ENCODE measurements at places on chromosomes 12 and 14.

DNA sequence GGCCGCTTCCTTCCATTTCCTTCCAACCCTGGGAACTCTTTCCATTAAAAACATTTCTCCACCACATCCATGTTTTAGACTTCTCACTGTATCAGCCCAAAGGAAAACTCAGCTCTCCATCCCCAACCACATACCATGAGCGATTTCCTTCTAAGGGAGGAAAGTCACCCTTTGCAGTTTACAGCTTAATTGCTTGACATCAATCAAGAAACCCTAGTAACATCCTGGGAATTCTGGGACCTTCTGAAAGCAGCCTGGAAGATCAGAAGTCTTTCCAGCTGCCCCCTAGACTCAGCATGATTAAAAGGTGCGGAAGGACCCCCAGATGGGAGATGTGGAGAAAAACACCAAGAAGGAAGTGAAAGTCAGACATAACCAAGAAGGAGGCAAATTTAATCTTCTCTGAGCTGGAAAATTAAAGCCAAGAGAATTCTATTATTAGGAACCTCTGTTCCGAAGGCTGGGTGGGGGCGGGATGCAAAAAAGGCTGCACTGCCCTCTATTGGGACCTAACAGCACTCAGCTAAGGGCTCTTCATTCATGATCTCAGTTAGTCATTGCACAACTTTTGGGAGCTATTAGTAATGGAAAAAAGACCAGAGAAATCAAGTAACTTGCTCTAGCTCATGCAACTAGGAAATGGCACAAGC, 73.3 kb upstream of the PLXNC1 start:
- no peaks in the 10 kb centered on the region for H3K4me1 ChIP-seq
- H3K4me3 ChIP-seq = no peak overlapping the region
- H3K27me3 ChIP-seq = no peaks in the 10 kb centered on the region
- H3K27ac ChIP-seq = no peak overlapping the region

DNA sequence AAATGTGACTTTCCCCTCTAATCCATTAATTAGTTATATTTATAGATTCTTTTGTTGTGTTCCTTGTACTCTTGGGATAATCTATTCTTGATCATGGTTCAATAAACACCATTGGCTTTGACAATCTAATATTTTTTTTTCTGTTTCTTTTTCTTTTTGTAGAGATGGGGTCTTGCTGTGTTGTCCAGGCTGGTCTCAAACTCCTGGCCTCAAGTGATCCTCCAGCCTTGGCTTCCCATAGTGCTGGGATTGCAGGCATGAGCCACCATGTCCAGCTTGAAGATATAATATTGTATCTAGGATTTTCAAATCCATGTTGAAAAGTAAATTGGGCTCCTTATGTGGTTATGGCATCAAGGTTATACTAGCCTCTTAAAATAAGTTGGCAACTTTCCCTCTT, 6.2 kb downstream of the DNAL1 start:
- no peaks in the 10 kb centered on the region for H3K27me3 ChIP-seq
- H3K4me1 ChIP-seq = no peaks in the 10 kb centered on the region
- no peak for DNase-seq
- H3K36me3 ChIP-seq = no peaks in the 10 kb centered on the region
- no peak overlapping the region for H3K27ac ChIP-seq

DNA sequence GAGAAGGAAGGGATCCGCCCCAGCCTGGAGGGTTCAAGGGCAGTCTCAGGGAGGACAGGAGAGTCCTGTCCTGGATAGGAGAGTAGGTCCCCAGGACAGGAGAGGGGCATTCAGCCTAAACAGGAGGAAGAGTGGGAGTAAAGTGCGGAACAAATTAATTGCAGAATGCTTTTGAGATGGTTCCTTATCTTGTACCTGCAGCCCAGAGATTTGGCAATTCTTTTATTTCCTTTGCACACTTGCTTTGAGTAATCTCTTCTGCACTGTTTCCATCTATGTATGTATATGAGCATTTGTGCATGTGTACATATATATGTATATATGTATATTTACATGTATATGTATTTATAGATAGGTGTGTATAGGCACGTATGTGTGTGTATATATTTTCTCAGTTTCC, 22.7 kb downstream of the PLEK2 start:
- H3K4me3 ChIP-seq = no peak overlapping the region
- DNase-seq = no peak
- H3K36me3 ChIP-seq = peaks cover 5% of the 10 kb centered on the region
- H3K4me1 ChIP-seq = peaks cover 4% of the 10 kb centered on the region
- no peak overlapping the region for H3K27ac ChIP-seq
- no peaks in the 10 kb centered on the region for H3K27me3 ChIP-seq

DNA sequence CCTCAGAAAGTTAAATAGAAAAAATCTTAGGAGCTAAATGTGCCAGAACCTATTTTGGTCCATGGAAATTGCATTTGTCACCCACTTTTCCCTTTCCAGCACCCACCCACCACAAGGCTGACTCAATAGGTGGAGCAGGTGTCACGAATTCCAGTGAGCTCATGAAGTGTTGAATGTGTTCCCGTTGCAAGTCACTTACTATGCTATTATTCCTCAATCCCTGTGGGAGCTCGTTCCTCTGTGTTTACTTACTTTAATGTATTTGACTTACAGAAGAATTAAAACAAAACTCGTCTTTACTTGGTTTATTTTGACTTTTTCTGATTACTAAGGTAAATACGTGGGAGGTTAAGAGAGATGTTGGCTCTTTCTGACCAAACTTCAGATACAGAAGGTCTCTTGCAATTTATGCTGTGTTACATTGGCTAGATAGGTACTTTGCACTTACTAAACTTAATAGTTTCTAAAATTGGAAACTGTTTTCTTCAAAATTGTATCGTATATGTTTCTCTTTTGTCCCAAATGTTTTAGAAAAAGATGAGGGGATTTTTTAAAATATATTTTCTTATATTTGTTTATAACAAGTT, 269.4 kb upstream of the NOVA1 start:
- H3K4me1 ChIP-seq = no peaks in the 10 kb centered on the region
- H3K27ac ChIP-seq = no peak overlapping the region
- DNase-seq = no peak
- no peaks in the 10 kb centered on the region for H3K36me3 ChIP-seq
- H3K27me3 ChIP-seq = no peaks in the 10 kb centered on the region

DNA sequence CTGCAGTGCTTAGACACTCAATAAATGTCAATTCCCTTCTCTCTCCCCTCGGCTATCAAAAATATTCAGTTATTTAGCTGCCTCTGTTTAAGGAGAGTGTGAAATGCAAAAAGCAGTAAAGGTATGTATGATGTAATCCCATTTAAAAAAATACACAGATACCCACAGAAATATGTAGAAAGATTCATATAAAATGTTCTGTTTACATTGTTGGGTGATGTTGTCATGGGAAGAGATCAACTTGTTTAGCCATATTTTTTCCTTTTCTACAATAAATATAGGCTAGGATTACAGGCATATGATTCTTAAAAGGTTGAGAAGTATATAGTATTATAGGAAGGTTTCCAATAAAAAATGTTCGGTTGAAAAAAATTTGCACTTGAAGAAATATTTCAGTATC, 7.8 kb downstream of the PPP2R3C start:
- no peaks in the 10 kb centered on the region for H3K27me3 ChIP-seq
- H3K4me1 ChIP-seq = no peaks in the 10 kb centered on the region

DNA sequence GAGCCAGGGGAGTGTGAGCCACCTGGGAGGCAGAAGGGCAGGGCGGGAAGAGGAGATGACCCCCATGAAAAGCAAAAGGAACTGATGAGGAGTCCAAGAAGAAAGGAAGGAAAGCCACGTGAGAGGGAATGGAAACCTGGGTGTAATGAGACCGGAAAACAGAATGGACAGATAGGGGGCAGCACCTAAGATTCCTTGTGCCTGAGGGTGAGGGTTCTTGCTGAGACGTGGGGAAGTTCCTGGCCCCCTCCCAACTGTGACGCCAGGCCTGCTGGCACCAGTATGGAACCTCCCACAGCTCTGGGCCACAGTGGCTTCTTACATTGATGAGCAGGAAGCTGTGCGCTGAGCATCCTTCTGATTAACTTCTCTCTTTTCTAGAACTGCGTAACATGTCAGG, 30.8 kb downstream of the TTC7B start:
- H3K27me3 ChIP-seq = no peaks in the 10 kb centered on the region
- no peaks in the 10 kb centered on the region for H3K4me1 ChIP-seq
- H3K4me3 ChIP-seq = no peak overlapping the region
- no peak overlapping the region for H3K27ac ChIP-seq
- no peaks in the 10 kb centered on the region for H3K36me3 ChIP-seq

DNA sequence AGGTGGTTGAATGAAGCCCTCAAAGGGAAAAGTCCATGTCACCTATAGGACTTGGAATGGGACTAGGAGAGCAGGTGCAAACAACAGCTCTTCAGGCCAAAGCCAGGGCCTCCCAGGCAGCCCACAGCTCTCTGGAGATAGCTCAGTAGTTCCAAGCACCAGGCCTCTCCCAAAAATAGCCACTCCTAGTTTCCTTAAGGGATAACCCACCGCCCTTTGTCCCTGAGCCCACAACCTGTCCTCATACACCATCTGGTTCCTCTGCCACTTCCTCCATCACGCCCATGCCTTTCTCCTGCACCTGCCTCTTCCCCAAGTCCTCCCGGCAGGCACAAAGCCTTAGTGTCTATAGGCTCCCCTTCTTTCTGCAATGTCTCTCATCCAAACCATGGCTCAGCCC, 2.1 kb downstream of the RAB15 start:
- H3K27ac ChIP-seq = no peak overlapping the region
- no peaks in the 10 kb centered on the region for H3K4me1 ChIP-seq
- H3K27me3 ChIP-seq = no peaks in the 10 kb centered on the region
- DNase-seq = peak; percentile 60

- H3K36me3 ChIP-seq = peaks cover 41% of the 10 kb centered on the region
- H3K27ac ChIP-seq = no peak overlapping the region
- peak; percentile 85 for DNase-seq
- H3K4me3 ChIP-seq = no peak overlapping the region
- H3K27me3 ChIP-seq = no peaks in the 10 kb centered on the region
- H3K4me1 ChIP-seq = no peaks in the 10 kb centered on the region
These were observed 24.2 kb downstream of the GOLGA3 start for GRCh38 chr12:132804426-132804861.

DNA sequence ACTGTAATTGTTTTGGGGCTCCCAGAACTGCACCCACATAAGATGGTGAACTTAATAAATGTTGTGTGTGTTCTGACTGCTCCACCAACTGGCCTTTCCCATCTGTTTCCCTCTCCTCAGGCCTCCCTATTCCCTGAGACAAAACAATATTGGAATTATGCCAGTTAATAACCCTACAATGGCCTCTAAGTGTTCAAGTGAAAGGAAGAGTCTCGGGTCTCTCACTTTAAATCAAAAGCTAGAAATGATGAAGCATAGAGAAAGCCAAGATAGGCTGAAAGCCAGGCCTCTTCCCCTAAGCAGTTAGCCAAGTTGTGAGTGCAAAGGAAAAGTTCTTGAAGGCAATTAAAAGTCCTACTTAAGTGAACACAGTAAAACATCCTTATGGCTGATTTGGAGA, 13.4 kb downstream of the ACOT6 start:
- no peaks in the 10 kb centered on the region for H3K27me3 ChIP-seq
- DNase-seq = no peak
- H3K4me1 ChIP-seq = no peaks in the 10 kb centered on the region
- no peaks in the 10 kb centered on the region for H3K36me3 ChIP-seq
- no peak overlapping the region for H3K27ac ChIP-seq

DNA sequence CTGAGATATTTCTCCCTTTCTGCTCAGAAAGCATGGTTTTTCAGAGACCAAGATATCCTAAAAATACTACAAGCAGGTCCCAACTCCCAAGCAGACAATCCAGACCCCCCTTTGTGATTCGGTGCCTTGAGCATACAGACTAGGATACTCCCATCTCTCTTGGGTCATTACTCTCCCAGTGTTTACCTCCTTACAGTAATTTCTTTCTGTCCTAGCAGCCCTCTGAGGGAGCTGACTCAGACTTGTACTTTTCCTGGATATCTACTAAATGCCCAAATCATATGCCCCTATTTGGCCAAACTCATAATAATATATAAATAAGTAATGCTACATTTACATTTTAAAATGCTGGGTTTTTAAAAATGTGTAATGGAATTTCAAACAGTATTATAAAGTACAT, 355.6 kb downstream of the LRIG3 start:
- H3K4me3 ChIP-seq = no peak overlapping the region
- no peaks in the 10 kb centered on the region for H3K27me3 ChIP-seq
- no peaks in the 10 kb centered on the region for H3K4me1 ChIP-seq
- H3K27ac ChIP-seq = no peak overlapping the region
- no peaks in the 10 kb centered on the region for H3K36me3 ChIP-seq

DNA sequence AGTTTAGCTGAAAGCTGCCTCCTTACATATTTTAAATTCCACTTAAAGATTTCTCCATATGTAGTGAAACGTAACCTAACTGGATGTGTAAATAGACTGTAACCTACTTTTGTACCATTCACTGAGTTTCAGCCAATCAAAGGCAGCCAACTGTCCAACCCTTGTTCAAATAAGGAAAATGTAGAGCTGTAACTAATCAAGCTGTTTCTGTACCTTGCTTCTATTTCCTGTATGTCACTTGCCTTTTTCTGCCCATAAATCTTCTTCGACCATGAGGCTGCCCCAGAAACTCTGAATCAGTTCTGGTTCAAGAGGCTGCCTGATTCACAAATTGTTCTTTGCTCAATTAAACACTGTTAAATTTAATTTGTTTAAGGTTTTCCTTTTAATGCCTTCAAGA, 6.3 kb downstream of the SLC7A8 start:
- peak overlapping the region; percentile 68 for H3K27ac ChIP-seq
- no peaks in the 10 kb centered on the region for H3K27me3 ChIP-seq
- no peaks in the 10 kb centered on the region for H3K4me1 ChIP-seq
- H3K4me3 ChIP-seq = no peak overlapping the region

GRCh38 chr14:51931308-51931707, 58.0 kb upstream of the RTRAF start:
- H3K27me3 ChIP-seq = no peaks in the 10 kb centered on the region
- no peak overlapping the region for H3K4me3 ChIP-seq
- no peaks in the 10 kb centered on the region for H3K36me3 ChIP-seq
- DNase-seq = no peak
- H3K4me1 ChIP-seq = no peaks in the 10 kb centered on the region

DNA sequence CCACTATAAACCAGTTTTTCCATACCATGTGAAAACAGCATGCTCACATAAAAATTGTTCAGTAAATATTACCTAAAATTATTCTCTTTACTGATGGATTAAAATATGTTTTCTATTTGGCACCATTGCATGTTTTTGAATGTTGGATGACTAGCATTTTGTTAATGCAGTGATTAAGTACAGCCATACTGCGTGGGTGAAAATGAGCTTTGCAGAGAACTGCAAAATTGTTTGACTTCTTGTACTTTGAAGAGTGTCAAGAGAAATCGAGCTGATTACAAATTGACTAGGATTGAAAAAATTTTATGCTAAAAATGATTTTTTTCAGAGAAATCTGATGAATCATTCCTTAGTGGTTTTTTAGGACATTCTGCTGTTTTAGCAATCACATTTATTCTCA, 452.9 kb downstream of the RPL10L start:
- no peak overlapping the region for H3K27ac ChIP-seq
- H3K27me3 ChIP-seq = no peaks in the 10 kb centered on the region
- no peaks in the 10 kb centered on the region for H3K4me1 ChIP-seq

Data from colonic mucosa (tissue), 4 donors.